Right renal pelvis (tissue), 4 donors: ENCODE measurements at places on chromosomes 3 and 15.

- DNase-seq: no peak
These were observed 774.7 kb upstream of the NECTIN3 start for GRCh38 chr3:110296885-110297284.

- no peak for DNase-seq
These were observed 36.7 kb downstream of the FLNB start for GRCh38 chr3:58044691-58045483.

DNA sequence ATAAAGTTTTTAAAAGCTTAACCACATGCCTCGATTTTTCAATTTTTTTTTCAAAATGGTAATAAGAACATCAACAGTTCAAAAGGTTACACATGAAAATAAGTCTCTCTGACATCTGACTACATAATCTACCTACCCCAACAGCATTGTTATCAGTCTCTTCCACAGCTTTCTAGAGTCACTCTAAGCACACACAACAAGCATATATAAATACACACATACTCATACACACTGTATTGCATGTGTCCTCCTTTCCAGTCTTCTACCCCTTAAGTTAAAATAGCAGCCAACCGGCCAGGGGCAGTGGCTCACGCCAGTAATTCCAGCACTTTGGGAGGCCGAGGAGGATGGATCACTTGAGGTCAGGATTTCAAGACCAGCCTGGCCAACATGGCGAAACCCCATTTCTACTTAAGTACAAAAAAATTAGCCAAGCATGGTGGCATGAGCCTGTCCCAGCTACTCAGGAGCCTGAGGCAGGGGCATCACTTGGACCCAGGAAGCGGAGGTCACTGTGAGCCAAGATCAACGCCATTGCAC, 12.2 kb downstream of the TBL1XR1 start:
- DNase-seq: no peak

GRCh38 chr3:196778755-196779154, 39.1 kb downstream of the PAK2 start:
- DNase-seq: no peak

DNA sequence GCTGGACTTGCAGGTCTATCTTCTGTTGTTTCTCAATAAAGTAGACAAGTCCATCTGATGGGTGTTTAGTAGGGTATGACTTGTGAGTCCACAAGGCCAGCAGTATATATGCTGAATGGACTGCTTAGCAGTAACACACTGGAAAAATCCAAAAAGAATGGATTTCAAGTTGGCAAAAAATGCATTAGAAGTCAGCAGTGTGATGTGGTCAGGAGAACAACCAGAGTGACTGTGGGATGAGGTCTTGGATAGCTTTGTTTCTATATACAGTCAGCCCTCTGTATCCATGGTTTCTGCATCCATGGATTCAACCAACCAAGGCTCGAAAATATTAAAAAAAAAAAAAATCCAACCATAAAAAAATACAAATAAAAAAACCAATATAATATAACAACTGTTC, 55.8 kb downstream of the LPP start:
- DNase-seq: no peak

GRCh38 chr3:130377960-130378676, 32.6 kb downstream of the COL6A5 start:
- no peak for DNase-seq

DNA sequence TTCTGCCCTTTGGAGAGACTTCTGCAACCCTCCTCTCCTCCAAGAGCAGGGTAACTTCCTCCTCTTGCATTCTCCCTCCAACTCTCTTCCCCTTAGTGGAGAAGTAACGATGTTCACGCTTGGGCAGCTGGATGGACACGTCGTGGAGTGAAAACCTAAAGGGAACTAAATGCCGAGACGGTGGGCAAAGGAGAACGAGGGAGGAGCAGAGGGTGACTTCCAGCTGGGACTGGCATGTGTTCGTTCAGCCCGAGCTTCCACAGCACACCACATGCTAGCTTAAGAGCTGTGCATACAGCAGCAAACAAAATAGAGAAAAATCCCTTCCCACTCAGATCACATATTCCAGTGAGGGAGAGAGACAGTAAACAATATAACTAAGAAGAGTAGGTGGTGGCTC, 179.8 kb downstream of the SLCO3A1 start:
- no peak for DNase-seq

GRCh38 chr3:42349765-42350594, 60.4 kb downstream of the LYZL4 start:
- no peak for DNase-seq

DNA sequence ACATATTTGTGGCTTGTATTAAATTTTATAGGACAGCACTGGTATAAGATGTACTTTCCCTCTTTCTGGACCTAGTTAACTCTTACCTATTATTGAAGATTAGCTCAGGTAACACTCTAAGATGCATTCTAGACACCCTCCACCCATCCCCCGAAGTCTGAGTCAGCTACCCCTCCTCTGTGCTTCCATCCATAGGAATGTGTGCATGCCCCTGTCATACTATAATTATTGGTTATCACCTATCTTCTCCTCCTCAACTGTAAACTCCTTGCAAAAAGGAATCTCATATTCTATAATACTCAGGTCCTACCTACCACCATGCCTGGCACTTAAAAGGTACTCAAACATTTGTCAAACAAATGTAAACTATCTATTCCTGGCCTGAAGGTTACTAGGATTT, 3.0 kb downstream of the PEAK1 start:
- DNase-seq: no peak

DNA sequence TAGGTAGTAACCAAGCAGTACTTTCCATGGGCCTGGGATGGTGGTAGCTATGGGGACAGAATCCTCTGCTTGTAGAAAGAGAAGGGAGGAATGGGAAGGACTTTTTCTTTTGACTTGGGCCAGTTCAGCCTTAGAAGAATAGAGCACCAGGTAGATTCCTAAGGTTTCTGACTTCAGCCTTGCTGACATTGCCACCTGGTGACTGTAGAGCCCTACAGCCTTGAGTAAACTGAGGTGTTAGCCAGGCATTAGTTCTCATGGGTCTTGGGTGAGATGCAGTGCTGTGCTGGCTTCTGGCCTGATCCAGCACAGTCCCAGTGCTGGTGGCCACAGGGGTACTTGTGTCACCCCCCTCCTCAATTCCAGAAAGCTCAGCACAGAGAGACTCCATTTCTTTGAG, 171.1 kb downstream of the ZBBX start:
- no peak for DNase-seq

GRCh38 chr3:58003093-58003492, 5.1 kb upstream of the FLNB start:
- DNase-seq: no peak

DNA sequence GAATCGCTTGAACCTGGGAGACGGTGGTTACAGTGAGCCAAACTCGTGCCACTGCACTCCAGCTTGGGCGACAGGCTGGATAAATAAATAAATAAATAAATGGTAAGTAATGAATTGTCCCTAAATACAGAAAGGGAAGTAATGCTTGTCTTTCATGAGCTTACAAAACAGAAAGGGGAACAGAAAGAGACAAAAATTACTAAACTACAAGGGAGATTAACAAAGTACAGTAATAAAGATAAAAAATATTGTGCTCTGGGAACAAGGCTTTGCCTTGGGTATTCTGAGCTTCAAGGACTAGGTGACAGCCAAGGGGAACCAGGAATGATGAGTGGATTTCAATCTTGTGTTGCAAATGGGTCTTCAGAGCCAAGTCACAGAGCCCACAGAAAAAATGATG, 9.2 kb upstream of the HLTF start:
- DNase-seq: no peak

GRCh38 chr3:10374311-10374710, 53.4 kb upstream of the SEC13 start:
- no peak for DNase-seq
